ENCODE measurements at places on chromosomes 12 and 14. TPM values are rescaled to one million over a fixed set of nuclear protein-coding genes. Genes with fewer than 3 reads are reported as not detected.

KRT2 gene
- not detected for total RNA-seq

DNA sequence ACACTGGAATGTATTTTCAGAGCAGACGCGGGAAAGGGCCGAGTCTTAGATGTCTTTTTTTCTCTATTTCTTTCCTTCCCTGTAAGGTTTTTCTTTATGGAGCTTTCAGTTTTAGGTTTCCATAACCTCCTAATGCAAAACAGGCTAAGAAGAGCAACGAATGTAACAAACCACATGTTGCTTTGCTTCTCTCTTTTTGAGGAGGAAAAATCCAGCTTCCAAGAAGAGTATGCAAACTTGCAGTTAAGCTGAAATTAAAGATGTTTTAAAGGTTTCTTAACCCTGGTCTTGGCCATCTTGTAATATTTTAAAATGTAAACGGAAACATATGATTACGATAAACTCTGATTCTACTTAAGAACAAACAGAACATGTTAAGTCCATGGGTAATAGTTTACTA is 86.9 kb downstream of the PRICKLE1 start:
- no peaks in the 10 kb centered on the region for H3K4me1 ChIP-seq
- no peaks in the 10 kb centered on the region for H3K36me3 ChIP-seq
- H3K27me3 ChIP-seq = peaks cover 18% of the 10 kb centered on the region
- H3K4me3 ChIP-seq = no peak overlapping the region
- no peak overlapping the region for H3K27ac ChIP-seq

KLHL28 gene
- 14.0 TPM for total RNA-seq

DNA sequence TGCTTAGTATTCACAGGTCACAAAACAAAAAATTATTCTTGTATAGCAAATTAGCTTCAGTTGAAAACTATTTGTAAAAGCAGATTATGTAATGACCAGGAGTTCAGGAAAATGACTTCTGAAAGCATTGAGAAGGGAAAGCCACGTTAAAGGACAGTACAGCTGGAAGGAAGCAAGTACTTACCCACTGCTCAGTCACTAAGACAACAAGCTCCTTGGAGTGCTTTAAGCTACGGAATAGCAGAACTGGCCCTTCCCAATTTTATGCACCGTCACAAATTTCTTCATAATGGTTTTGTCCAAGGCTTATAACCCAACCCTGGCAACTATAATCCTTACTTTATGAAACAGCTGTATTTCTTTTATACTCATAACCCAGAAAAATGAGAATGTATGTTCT is 13.0 kb upstream of the SNAPC1 start:
- H3K27ac ChIP-seq = no peak overlapping the region
- peak overlapping the region; percentile 97 for H3K4me3 ChIP-seq
- peaks cover 43% of the 10 kb centered on the region for H3K4me1 ChIP-seq

- no peaks in the 10 kb centered on the region for H3K36me3 ChIP-seq
- no peak for DNase-seq
- H3K27me3 ChIP-seq = peaks cover 15% of the 10 kb centered on the region
- H3K27ac ChIP-seq = no peak overlapping the region
- no peaks in the 10 kb centered on the region for H3K4me1 ChIP-seq
Observed at GRCh38 chr12:6178981-6179761, 21.0 kb upstream of the CD9 start.

DNA sequence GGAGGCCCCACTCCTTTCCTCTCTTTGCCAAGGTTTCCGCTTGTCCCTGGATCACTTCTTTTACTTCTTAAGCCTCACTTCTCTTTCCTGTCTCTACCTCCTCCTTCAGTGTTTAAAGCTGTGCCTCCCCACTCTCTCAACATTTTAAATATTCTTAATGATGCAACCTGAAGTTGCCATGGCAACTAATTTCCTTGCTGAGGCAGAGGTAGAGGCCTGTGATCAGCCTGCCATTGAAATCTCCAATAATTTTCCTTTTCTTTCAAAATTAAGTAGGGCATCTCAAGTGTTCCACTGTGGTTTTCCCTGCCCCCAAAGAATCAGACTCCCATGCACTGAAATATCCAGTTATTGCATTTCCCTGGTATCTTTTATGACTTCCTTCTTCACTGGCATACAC is 108.6 kb upstream of the VRK1 start:
- no peak overlapping the region for H3K27ac ChIP-seq
- no peaks in the 10 kb centered on the region for H3K36me3 ChIP-seq

DNA sequence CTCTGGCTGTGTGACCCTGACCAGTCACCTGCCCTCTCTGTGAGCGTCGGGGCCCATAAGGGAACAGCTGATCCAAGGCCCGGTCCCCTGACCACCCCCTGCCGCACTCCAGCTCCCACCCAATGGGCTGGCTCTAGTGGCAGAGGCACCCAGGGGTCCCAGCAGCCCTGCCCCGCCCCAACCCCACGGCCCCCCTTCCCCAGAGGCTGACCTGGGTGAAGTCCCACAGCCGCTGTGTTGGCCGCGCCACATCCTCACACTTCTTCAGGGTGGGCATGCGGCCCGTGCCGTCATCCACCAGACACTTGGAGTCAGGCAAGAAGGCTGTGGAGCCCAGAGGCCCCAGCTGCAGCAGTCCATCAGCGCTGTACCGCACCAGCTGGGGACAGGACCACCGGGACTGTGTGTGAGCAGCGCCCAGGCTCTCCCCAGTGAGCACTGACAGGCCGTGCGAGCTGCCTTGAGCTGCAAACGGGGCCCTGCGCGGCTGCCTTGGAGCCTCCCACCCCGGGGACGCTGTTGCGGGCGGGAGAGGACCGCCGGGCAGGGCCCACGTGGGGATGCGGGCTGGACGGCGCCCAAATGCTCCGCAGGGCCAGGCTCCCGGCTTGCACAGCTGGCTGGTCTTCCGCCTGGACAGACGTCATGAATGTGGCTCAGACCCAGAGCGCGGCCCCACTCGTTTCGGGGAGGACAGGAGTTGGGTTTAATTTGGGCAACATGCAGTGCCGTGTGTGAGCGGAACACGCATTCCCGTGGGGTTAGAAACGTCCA is 53.5 kb downstream of the NOC4L start:
- H3K36me3 ChIP-seq = peaks cover 2% of the 10 kb centered on the region
- no peak for DNase-seq
- H3K27ac ChIP-seq = no peak overlapping the region
- no peak overlapping the region for H3K4me3 ChIP-seq
- H3K4me1 ChIP-seq = no peaks in the 10 kb centered on the region
- no peaks in the 10 kb centered on the region for H3K27me3 ChIP-seq

RNF212B gene
- not detected for total RNA-seq

AICDA gene
- total RNA-seq = not detected

- no peak for DNase-seq
- no peak overlapping the region for H3K27ac ChIP-seq
- peaks cover 44% of the 10 kb centered on the region for H3K27me3 ChIP-seq
- H3K36me3 ChIP-seq = no peaks in the 10 kb centered on the region
- peaks cover 16% of the 10 kb centered on the region for H3K4me1 ChIP-seq
- H3K4me3 ChIP-seq = no peak overlapping the region
Observed at GRCh38 chr12:2641761-2642160, 153.0 kb upstream of the FKBP4 start.

RAB21 gene
- total RNA-seq = 71.4 TPM

FANCM gene
- 25.6 TPM for total RNA-seq

DNA sequence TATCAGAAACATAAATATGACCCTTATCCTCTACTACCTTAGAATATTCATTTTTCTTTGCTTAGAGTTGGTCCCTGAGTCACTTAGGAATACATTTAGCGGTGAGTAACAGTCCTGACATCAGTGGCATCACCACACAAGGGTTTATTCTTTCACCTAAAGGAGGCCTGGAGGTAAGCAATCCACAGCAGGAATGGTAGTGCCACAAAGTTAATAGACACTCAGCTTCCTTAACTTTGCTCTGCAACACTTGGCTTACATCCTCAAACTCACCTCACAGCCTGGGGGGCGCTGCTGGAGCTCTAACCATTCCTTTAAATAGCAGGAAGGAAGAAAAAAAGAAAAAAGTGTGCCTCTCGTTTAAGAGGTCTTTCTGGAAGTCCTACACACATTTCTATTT is 29.1 kb downstream of the BBOF1 start:
- H3K27me3 ChIP-seq = no peaks in the 10 kb centered on the region
- peaks cover 2% of the 10 kb centered on the region for H3K4me1 ChIP-seq
- H3K36me3 ChIP-seq = no peaks in the 10 kb centered on the region
- DNase-seq = no peak

All from activated CD8-positive, alpha-beta memory T cell treated with anti-CD3 and anti-CD28 coated beads, Interleukin-2, amount 10 ng/mL, durations not matched to agents 7 days and 5 days (primary cell).